T follicular helper cell (primary cell): ENCODE measurements at places on chromosomes 16 and 17.
A peak's percentile ranks its signal among the peaks of the same experiment; 100 is the strongest.

GRCh38 chr17:31499771-31500554 lies 108.5 kb downstream of the RAB11FIP4 start:
- DNase-seq, result no peak

DNA sequence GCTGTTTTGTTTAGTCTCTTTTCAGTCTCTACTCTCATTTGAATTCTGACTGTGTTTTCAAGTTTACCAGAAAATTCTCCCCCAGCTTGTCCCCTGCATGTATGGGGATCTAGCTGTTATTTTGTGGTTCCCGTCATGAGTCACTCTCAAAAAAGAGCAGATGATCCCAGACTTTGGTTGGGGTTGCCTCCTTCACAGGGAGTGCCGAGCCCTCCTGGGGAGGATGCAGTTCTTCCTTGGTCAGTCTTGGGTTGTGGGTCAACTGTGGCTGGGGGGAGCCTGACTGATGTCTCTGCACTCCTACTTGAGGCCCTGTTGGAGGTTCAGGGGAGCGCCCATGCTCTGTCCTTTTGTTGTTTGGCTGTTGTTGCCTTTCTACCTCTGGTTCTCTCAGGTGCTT lies 37.7 kb downstream of the EPN2 start:
- no peak for DNase-seq

GRCh38 chr16:5633845-5634440 lies 536.3 kb upstream of the EEF2KMT start:
- DNase-seq, result no peak

DNA sequence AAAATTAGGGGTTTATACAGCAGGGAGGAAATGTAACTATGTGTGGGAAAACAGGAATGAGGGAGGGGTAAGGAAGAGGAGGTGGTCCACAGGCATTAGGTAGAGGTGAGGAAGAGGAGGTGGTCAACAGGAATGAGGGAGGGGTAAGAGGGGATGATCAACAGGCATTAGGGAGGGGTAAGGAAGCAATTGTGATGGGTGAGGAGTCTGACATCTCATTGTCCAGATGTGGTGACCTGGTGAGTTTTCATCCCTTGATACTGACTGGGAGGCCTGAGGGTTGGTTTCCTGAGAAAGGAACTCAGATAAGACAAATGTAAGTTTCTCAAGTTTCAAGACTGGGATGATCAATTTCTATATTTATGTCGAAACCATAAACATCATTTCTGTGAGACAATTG lies 206.2 kb upstream of the C16orf82 start:
- no peak for DNase-seq

DNA sequence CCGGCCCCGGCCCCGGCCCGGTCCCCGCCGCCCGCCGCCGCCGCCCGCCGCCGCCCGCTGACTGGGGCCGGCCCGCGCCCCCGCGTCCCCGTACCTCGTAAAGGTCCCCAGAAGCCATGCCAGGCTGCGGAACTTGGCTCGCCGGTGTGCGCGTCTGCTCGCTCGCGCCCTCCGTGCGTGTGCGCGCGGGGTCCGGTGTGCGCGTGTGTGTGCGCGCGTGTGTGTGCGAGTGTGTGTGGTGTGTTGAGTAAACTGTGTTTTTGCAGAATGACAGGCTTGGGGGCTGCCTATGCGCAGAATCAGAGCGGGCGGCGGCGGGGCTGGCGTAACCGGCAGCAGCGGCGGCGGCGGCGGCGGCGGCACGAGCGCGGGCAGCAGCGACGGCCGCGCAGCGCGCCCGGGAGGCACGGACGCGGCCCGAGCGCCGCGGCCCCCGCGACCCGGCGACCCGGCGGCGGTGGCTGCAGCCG lies 307 bp downstream of the CDYL2 start:
- peak; percentile 26 for DNase-seq

DNA sequence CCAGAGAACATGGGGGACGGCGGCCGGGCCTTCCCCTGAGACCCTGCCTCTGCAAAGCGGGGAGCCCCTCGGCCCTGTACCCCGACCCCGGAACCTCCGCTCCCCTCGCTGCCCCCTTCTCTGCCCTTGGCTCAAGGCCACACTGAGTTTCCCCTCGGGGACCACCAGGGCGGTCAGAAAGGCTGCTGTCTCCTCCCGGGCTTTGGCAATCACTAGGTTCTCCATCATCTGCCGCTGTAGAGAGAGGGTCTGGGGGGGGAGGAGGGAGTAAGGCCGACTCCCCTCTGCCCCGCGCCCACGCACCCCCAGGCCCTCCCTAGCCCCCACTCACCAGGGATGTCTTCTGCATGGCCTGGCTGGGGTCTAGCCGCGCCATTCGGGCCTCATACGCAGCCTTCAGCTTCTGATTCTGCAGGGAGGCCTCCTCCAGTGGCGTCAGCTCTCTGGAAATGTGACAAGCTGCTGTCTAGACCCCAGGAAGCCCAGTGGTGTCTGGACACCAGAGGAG lies 8.4 kb downstream of the VPS9D1 start:
- no peak for DNase-seq

DNA sequence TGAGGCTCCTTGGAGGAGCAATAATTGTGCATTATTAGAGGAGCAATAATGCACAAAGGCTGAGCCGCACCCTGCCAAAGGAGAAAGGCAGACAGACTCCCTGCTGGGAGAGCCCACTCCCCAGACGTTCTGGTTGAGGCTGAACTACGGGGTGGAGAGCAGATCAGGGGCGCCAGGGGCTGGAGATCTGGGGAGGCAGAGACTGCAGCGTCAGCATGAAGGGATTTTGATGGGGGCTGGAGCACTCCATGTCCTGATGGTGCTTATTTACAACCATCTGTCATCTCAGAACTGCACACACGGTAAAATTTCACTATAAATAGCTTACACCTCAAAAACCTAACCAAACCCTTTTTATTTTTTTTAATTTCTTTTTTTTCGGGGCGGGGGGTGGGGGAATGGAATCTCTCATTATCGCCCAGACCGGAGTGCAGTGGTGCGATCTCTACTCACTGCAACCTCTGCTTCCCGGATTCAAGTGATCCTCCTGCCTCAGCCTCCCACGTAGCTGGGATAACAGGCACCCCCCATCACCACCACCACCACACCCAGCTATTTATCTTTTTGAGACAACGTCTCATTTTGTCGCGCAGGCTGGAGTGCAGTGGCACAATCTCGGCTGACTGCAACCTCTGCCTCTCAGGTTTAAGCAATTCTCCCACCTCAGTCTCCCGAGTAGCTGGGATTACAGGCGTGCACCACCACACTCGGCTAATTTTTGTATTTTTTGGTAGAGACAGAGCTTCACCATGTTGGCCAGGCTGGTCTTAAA lies 4.3 kb upstream of the C16orf95 start:
- DNase-seq, result no peak

- no peak for DNase-seq
These were observed 12.8 kb downstream of the MEOX1 start for GRCh38 chr17:43648916-43649315.

DNA sequence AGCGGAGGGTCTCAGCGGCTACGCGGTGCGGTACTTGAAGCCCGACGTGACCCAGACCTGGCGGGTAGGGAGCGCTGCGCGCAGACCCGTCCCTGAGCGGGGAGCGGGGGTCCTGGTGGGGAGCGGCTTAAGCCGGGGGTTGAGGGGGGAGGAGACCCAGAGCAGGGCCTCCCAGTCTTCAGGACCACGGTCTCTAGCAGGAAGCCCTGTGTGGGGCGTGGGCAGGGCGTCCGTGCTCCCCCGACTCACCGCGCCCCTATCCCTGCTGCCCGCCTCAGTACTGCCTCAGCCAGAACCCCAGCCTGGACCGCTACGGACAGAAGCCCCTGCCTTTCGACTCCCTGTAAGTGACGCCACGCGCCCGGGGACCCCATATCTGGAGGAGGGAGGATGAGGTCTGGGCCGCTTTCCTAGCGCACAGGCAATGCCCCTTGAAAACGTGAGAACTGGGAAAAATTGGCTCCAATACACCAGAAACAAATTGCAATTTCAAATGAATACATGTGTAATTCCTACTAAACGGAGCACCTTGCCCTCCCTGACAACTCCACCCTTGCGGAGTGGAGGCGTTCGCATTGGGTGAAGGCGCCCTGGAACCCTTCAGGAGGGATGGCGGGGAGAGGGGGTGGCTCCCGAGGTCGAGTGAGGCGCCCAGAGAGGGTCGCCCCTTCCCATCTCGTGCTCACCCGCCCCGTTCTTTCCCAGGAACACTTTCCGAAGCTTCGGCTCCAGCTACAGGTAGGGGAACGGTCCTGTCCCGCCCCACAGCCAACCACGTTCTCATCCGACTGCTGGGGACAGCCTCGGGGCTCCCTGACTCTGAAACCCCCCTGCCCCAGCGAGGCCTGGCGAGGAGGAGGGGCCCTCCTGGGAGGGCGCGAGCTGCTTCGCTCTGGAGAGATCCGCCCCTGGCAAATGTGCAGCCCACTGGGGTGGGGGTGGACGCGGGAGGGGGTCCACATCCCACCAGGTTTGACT lies 14.6 kb upstream of the CNGB1 start:
- DNase-seq, result no peak

DNA sequence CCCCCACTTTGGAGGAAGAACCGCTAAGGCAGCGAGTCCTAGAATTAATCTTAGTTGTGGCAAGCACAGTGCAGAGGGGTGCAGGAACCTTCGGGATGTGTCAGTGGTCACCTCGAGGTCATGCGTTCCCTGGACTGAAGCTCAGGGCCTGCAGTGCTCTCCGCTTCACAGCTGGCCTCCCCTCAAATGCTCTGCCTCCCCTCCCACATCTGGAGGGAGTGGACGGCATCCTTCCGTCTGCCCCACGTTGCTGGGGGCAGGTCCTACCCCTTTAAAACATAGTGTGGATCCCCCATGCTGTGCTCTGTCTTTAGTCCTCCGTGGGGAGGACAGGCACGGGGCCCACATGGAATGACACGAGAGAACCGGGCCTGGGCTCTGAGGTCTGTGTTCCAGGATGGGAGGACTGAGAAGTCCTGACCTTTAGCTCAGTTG lies 99.5 kb upstream of the CDC42EP4 start:
- DNase-seq, result no peak

DNA sequence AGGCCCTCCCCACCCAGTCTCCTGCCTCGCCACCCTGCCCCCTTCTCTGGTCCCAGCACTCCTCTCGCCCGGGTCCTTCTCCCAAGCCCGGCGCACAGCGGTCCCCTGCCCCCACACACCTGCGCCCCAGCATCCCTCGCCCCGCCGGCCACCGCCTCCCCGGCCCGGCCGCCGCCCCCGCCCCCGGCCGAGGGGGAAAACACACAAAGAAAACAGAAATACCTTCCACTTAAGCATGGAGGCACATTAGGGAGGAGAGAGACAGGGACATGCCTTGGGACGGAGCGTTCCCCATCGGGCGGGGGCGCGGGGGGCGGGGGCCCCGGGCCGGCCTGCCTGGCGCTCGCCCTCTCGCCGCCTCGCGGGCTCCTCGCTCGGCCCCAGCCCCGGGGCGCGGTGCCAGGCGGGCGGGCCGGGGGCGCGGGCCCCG lies 326 bp downstream of the SRCIN1 start:
- DNase-seq, result no peak

DNA sequence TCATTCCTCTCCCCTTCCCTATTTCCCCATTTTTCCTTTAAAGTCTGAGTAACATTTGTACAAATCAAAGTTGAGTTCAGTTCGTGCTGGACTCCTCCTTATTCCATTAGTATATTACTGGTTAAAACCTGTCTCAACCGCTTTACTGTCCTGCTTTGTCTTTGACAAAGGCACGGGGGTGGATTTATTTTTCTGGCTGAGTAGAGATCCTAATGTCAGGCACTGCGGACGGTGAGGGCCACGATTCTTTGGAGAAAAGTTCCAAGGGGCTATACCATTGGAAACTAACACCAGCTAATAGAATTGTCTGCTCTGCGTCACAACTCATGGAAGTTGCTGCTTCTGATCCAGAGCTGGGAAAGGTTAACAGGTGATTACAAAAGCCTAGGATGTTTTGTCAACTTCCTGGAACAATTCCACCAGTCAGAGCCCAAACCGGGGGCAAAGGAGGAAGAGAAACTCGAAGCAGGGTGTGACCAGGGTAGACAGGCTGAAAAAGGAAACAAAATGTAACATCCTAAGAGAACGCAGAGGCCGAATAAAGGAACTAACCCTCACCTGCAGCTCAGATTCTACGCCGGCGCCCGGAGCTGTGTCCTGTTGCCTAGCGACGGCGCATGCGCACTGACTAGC lies 12.4 kb downstream of the TAT start:
- no peak for DNase-seq

DNA sequence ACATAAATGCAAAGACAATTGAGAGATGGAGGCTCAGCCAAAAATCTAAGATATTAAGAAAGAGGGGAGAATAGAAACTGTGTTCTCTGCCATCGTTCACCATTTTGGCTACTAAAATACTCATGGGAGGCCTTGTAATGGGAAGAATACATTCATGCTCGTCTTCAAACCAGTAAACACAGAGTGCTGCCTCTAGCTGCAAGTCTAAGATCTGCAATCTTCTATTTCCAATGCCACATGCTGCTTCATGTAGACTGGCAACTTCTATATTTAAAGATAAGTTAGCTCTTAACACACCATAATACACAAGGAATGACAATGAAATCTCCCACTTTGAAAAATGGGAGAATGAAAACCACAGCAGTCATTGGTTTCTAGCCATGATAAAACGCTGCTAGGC lies 387.3 kb downstream of the HS3ST3B1 start:
- DNase-seq, result no peak

DNA sequence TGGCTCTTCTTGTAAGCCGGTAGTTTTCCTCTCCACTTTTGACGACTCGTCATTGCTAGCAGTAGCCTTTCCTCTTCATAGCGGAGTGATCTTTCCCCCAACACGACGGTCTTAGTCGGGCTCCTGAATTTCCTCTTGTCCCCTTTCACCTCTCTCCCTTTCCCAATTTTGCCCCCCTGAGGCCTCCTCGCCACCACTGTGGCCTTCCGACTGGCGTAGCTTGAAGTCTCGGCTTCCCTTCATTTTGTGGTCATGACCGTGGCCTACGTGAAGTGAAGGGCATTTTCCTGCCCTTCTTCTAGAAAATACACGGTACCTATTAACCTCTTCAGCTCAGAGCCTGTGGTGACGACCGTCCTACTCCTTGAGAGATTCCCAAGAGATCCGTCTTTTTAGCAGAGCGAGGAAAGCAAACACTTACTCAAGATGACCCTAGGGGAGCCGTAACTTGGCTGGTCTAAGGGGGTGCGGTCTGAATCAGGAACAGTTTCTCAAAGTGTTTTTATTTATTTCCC lies 787 bp downstream of the PRKAR1A start:
- no peak for DNase-seq

DNA sequence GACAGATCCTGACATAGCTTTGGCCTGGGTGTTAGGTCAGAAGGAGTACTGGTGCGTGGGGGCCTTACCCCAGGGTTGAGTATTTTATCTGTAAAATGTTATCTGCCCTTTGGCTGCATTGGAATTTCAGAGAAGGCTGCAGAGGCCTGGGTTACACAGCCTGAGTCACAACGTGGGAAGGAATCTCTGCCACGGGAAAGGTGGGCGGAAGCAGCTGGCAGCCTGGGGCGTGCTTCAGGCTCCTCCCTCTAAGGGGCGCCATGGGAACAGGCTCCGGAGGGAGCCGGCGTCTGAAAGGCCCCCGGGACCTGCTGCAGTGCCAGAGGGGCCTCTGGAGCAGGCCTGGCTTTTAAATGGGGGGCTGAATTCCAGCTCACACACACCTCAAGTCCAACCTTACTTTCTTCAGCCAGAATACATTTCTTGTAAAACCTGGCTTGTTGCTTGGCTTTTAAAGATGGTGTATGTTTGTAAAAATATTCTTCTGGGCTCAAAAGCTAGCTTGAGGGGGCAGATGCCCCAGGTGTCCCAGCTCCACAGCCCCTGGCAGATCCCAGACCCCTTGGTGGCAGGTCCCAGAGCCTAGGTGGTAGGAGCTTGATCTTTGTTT lies 142.2 kb downstream of the RAB11FIP4 start:
- DNase-seq, result no peak

GRCh38 chr16:75080205-75081029 lies 36.2 kb downstream of the LDHD start:
- no peak for DNase-seq
